ENCODE measurements at places on chromosomes 5 and 9.

DNA sequence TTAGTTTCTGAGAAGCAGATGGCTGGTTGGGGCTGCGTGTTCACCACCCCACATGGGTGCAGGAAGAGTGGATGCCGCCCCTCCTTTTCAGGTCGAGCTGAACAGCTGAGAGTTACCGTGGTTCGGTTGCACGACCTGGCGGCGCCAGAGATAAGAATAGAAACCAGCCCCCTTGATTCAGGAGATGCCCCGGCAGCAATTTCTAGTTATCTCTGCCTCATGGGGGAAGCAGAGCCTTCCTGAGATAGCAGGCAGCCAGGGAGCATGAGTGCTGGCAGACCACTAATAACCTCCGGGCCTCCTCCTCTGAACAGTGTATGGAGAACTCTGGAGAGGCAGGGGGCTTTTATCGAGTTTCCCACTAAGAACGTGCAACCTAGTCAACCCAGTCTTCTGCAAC lies 177.8 kb downstream of the NSG2 start:
- DNase-seq, result no peak

DNA sequence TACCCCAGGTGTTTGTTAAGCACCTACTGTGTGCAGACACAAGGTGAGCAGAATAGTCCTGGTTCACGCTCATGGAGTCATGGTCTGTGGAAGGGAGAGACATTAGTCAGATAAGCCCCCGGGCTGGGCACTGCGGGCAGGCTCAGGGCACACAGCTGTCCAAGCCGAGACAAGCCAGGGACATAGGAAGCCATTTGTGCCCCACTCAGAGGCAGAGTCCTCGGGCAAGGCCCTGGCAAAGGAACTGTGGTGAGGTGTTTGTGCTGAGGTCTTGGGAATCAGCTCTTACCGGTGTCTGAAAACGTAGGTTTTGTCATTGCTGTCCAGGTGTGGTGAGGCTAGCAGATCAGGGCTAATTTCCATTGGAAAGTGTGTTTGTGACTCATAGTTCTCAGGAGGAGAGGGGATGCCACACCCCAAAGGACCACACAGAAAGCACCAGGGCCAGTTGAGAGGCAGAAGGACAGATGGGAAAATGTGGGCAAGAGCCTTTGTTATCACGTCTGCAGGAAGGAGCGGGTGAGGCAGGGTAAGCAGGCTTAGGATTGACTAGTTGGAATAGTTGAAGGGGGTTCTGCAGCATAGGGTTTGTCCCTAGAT lies 46.1 kb upstream of the NEURL1B start:
- DNase-seq, result no peak

- peak; percentile 71 for DNase-seq
These were observed 16.5 kb downstream of the ASS1 start for GRCh38 chr9:130461218-130461630.

DNA sequence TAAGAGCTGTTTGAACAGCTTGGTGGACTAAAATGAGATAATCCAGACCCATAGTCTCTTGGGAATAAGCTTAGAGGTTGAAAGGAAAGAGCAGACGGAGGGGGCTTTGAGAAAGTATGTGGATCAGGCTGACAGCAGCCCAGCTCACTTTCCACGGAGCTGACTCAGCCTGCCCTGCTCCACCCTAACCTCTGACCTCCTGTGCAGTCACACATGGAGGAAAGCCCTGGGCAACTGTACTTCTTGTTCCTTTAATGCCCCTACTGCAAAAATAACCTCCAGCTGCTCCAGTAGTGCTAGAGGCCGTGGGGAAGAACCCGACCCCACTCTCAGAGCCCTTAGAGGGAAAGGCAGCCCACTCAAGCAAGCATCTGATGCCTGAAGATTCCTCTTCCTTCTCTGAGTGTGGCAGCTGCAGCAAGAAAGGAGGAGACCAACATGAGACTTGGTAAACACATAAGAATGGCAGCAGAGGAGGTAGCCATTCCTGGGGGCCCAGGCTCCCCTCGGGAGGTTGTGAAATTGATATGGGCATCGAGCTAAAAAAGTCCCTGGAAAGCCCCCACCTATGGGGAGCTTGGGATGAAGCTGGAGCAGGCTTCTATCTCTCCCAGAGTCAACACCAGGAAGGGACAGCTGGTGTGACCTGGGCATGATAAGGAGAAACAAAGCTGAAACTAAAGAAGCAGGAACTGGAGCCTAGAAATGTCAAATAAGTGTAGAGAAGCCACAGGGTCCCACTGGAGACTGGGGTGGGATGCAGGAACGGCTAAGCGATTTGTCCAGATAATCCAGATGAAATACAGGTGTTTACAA lies 204.3 kb downstream of the PIK3R1 start:
- DNase-seq, result no peak

DNA sequence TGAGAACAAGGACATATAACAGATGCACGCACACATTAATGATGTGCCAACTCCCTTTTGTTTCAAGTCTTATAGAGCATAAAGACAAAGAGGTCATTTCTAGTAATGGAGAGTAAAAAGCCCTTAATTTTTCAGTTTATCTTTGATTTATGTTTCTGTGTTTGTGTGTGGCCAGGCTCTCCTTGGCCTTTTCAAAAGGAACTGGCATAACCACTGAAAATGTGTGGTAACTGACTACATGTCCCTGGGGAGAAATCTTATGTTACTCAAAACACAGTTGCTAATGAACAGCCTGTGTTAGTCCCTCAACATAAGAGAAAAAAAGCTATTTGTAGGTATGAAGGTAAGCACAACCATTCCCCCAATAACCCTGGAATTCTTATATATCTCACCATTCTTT lies 47.6 kb upstream of the SHOC1 start:
- no peak for DNase-seq

DNA sequence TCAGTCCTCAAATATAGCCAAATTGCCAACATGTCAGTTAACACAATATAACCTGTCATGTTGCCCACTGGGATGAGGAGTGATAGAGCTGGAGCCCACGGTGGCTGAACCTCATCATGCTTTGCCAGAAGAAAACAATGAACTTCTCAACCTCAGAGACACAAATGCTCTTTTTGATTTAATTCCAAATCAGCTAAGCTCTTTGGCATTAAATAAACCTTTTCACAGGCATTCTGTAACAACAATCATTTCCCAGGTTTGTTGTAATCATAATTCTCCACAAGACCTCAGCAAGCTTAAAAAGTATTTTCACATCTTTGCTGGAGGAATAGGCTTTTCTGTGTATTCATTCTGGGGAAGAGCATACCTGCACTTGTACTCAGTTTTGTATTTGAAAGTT lies 830.9 kb downstream of the MAT2B start:
- DNase-seq, result no peak

Data from effector CD4-positive, alpha-beta T cell (primary cell).